ENCODE measurements at places on chromosomes 2 and 18.

DNA sequence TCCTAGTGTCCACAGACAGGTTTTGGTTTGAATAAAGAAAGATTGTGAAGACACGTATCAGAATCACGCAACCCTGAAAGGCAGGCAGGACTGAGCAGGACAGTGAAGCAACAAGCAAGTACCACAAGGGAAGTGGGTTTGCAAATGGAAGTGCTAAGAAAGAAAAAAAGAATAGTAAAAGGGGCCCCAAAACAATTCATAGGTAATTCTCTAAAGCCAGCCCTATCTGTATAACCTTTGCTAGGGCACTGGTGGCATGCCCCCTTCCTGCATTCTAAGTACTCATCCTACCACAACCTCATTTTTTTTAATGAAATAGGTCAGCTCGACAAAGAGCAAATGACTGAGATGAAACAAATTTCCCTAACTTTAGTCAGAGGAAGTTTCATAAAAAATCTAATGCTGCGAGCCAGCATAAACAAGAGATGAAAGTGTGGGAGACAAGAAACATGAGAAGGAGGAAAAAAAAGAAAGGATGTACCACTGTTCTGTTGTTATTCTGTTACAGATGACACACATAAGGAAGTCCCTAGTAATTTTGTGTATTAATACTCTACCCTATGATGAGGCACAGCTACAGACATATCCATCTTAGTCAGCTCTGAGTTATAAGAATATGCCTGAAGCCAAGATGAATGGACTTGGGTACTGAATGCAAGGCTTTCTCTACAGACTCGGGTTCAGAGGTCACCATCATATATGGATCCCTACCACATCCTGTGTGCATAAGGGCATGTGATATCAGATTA is 32.2 kb downstream of the IKZF2 start:
- DNase-seq, result no peak

GRCh38 chr2:75403991-75404428 is 156.7 kb downstream of the EVA1A start:
- peak; percentile 70 for DNase-seq

DNA sequence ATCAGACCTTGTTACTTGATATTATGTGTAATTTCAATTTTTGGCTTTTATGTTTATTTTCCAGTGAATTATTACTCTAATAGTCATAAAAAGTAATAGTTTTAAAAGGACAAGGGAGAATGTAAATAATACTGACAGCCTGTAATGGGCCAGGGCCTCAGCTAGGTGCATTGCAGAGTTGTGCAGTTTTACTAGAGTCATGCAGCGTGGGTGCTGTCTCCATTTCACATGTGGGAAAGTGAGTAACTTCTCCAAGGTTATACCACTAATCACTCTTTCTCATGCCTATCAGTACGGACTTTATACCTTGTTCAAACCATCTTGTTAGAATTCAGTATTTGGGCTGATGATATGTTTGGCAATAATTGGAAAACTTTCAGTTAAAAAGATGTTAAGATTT is 73.3 kb downstream of the UGGT1 start:
- no peak for DNase-seq

- no peak for DNase-seq
Observed at GRCh38 chr2:55759271-55759921, 65.8 kb upstream of the PNPT1 start.

All from NCI-H1694 treated with DMSO at 0.1 percent for 48 hours (cell line).